Stimulated activated CD4-positive, alpha-beta T cell treated with anti-CD3 and anti-CD28 coated beads, TNF-alpha, amount 100 ng/mL, for 1 hour (primary cell): ENCODE measurements at places on chromosomes 2 and 18.

DNA sequence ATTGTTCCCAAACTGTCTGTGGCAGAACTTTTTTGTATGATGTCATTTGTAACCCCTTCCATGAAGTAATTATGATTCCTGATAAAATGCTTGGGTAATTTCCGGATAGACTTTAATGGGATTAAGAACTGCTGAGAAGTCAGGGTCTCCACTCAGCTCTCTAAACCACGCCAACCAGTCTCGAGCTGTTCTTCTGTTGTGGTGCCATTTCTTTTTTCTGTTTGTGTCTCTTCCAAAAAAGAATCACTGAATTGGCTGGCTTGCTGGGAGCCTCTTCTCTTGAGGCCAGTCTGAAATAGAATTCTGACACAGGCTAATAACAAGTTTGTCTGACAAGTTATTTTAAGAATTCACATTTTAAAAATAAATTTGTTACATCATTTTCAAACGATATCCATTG is 198.9 kb downstream of the BCL2 start:
- no peak for DNase-seq

DNA sequence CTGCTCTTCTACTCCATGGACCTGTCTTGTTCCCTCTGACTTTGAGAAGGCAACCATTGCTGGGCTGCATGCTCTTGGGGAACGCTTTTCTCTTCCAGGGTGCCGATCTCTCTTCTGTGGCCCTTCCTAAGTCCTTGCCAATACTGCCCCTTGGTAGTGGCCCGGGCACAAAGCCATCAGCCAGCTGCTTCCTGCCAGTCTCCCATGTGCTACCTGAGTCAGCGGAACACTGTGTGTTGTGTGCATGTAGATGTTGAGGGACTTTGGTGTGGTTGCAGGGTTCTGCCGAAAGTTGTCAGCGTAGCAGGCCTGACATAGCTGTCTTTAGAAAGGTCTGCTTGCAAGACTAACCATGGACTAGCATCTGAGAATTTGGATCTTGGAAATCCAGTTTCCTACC is 35.4 kb downstream of the MGAT5 start:
- peak; percentile 8 for DNase-seq

- DNase-seq = no peak
These were observed 221.5 kb upstream of the SLC35G4 start for GRCh38 chr18:11387880-11388279.

DNA sequence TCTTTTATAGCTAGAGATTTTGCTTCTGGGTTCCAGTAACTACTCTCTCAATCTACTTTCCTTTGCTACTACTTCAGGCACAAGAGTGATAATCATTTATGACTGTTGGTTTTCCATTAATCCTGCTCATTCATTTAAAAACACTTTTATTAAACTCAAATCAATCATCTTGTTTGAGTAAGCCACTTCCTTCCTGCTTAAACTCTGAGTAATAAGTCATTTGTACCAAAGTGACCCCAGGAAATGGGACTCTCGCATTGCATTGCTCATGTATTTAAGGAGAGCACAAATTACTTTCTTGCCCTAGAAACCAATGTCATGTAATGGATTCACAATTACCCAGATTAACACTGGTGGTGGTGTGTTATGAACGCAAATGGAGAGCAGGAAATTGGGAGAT is 270.7 kb upstream of the HNMT start:
- no peak for DNase-seq

DNA sequence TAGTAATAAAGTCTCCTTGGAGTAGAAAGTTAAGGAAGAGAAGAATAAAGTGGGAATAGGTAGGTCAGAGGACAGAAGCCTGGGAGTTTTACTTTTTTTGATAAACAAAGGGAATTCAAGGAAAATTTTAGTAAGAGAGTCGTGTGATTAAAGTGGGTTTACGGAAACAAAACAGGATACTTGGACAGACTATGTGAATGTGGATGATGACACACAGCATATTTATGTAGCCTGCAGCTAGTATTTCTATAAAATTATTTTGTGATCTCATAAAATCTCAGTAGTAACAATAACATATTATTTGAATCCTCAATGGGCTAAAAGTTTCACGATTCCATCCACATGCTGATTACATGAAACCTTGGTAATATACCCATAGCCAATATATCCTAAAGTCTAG is 450.7 kb upstream of the PIK3C3 start:
- DNase-seq = no peak

DNA sequence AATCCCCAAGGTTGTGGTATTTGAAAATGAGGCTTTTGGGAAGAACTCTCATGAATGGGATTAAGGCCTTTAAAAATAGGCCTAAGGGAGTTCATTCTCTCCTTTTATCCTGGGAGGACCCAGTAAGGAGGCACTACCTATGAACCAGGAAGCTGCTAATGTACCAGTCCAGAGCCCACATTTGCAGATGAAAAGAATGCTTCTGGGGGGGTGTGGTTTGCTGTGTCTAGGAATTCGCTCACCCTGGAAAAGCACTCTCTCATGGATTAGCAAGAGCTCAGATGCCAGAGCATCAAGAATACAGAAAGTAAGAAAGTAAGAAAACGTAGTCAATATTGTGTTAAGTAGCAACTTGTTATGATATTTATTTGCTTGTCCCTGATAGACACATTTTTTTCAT is 785.7 kb upstream of the GYPC start:
- no peak for DNase-seq

GRCh38 chr2:144607891-144608521 is 88.1 kb upstream of the ZEB2 start:
- no peak for DNase-seq

DNA sequence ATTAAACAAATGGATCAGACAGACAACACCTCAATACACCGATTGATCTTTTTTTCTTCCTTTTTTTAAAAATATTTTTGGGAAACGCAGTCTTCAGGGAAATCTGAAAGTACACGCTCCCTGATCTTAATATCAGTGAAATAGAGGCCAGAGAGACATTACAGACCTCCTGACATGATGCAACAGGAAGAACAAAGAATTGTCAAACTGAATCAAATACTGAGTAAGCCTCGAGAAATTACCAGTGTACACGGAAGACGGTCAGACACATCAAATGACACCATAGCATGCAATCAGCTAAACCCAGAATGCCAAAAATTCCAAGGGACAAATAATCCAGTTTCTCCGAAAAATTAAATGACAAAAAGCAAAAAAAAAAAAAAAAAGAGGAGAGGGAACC is 80.2 kb upstream of the NFU1 start:
- no peak for DNase-seq

DNA sequence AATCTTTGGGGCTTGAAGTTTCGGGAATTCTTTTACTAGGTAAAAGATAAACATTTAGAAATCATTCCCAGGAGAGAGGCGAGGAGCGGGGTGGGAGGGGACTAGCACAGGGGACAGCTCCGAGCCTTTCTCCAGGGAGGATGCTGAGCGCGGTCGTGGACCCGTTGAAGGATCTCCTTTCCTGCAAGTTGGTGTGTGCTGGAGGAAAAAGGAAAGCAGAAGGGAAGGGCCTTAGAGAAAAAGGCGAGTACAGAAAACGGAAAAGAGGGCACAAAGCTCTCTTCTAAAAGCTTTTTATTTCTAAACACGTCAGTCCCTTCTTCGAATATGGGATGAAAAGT is 640 bp downstream of the SLC39A6 start:
- DNase-seq = no peak

- DNase-seq = peak; percentile 14
These were observed 15.9 kb upstream of the C1QL2 start for GRCh38 chr2:119174216-119174992.

DNA sequence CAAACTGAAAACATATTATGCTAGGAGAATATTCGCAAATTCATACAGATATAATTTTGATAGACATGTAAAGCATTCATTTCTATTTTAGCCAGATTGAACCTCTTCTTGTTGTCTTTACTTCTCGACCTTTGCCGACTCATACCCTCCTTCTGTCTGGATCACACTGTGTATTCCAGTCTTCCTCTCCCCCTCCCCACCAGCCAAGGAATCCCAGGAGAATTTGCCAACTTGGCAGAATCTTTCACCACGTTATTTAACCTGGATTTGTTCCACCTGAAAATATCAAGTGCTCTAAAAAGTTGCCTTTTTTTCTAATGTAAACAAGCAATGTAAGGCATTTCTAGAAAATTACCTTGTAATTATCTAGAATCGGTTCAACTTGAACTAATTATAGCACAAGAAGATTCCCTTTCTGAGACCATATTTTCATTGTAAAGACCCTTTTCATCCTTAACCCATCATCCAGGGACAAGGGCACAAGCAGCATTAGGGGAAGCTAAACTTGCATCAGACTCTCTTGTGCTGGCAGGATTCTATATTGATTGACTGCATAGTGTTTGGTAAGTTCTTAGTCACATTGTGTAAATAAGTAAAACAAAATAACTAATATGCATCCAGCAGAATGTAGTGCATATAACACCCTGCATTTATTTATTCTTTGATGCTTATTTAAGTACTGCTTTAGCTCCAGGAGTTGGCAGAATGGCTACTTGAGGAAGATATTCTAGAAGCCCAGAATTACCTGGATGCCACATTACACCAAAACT is 1328.7 kb upstream of the NXPH2 start:
- DNase-seq = no peak

DNA sequence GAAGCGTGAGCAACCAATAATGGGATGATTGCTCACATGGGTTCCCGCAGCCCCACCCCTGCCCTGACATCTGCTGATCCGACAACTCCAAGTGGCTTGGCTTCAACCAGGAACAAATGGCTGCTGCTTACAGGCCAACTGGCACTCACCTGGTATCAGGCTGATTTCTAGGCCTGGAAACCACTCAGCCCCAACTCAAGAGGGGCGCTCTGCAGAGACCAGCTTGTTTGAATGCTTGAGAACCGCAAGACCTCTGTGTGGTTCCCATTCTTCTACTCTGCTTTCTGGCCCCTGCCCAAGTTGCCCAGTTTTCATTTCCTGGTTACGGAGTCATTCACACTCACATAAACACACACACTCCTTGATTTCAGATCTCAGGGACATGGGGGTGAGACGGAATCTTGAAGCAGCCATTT is 52.0 kb downstream of the TNP1 start:
- DNase-seq = no peak

GRCh38 chr2:177245010-177245422 is 19.5 kb downstream of the NFE2L2 start:
- DNase-seq = no peak

- DNase-seq = no peak
These were observed 448 bp downstream of the IMPA2 start for GRCh38 chr18:11981543-11982366.

DNA sequence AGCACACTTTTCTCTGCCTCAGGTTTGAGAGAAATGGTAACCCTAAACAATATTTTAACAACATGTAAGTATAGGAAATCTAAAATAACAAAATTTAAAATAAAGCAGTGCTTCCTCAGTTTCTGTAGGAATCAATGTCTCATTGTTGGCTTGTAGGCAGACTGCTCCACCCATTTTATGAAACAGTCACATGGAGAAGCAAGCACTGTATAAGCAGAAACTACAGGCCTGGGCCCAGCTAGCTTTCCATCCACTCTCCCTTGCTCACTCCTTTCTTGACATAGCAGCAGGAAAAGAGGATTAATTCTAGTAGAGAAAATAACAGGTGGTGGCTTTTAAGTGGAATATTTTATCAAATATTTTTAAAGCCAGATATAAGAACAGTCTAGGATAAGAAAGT is 97.2 kb downstream of the PLEKHM3 start:
- DNase-seq = no peak

- no peak for DNase-seq
These were observed 286.4 kb upstream of the MMADHC start for GRCh38 chr2:149873936-149874335.

DNA sequence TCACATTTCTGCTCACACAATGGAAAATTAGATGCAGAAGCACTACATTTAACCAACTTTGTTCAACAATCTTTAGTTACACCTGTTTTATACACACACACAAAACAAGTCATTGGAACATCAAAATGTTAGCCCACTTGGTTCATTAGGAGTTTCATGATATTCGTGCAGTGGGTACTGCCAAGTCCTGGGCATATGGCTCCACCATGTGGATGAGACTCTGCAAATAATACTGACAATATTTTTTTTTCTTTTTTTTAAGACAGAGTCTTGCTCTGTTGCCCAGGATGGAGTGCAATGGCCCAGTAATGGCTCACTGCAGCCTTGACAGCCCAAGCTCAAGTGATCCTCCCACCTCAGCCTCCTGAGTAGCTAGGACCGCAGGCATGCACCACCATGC is 34.5 kb upstream of the GRB14 start:
- DNase-seq = no peak

GRCh38 chr2:230900336-230900995 is 24.6 kb downstream of the GPR55 start:
- no peak for DNase-seq

DNA sequence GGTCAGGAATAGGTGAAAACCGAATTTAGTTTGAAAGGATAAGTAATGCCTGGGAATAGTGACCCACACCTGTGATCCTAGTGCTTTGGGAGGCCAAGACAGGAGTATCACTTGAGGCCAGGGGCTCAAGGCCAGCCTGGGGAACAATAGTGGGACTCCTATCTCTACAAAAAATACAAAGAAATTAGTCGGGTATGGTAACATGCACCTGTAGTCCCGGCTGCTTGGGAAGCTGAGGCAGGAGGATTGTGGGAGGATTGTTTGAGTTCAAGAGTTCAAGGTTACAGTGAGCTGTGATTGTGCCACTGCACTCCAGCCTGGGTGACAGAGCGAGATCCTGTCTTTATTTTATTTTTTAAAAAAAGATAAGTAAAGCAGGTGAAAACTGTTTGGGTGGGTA is 3.8 kb upstream of the MYO1B start:
- DNase-seq = no peak
